ENCODE measurements at places on chromosomes 7 and 10.

GRCh38 chr10:129277084-129277483 is 190.0 kb upstream of the MGMT start:
- peak; percentile 20 for ATAC-seq

GRCh38 chr10:88707429-88708155 is 1.5 kb downstream of the LIPK start:
- ATAC-seq: peak; percentile 67

DNA sequence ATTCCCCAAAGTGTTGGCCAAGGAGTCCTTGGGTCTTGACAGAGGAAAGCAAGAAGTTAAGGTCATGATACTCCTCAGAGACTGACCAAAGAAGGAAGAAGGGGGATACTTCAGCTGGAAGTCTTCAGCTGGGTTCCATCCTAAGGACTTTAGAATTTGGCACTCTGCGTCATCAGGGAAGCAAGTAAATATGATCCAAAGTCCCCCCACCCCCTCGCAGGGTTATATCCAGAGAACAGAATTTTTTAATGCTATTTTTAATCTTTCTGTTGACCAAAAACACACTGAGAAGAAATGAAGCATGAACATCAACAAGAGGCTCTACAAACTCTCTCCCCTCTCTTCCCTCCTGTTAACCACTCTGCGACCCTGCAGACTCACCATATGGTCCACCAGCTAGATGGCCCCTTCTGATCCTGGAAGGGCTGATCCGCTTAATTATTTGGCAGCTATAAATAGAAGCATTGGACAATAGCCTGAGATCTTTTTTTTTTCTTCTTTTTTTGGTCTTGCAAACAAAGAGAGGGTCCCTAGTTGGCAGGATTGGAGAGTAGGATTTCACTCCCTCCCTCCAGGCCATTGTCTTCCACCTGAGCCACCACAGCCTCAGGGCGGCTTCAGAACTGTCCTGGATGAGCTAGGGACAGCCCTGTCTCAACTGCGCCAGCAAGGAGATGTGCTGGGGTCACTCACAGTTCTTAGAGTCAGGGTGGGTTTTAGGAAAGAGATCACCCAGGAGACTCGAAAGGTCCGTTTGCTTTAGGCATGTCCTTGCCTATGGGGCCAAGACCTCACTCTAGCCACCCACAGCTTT is 196.0 kb downstream of the KCNMA1 start:
- ATAC-seq: no peak

GRCh38 chr7:6623589-6624245 is 8.3 kb downstream of the ZNF853 start:
- peak; percentile 80 for ATAC-seq

DNA sequence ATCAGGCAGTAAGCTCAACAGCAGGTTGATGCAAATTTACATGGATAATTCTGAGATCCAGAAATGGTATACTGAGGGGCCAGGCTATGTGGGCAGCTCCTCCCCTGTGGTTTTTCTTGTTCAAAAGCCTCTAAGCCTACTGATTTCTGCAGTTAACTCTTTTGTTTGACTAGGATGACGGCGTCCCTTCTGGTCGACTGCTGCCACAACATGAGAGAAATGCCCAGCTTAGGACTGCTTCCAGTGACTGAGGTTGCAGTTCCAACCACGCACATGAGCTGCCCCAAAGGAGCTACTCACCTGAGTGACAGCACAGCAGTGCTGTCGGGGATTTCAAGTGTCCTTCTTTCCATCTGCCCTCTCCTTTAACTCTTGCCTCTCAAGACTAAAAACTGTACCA is 973.0 kb upstream of the GHITM start:
- no peak for ATAC-seq

DNA sequence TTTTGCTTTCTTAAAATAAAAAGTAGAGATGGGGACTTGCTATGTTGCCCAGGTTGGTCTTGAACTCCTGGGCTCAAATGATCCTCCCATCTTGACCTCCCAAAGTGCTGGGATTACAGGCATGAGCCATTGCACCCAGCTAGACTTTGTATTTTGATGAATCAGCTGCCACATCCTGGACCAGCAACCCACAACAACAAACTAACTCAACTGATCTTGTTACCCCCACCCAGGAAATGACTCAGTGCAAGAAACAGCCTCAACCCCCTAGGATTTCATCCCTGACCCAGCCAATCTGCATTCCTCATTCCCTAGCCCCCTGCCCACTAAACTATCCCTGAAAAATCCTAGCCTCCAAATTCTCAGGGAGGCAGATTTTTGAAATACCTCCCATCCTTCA is 123.8 kb downstream of the IPMK start:
- no peak for ATAC-seq

- ATAC-seq: no peak
Observed at GRCh38 chr10:21317902-21318301, 207.6 kb downstream of the SKIDA1 start.

DNA sequence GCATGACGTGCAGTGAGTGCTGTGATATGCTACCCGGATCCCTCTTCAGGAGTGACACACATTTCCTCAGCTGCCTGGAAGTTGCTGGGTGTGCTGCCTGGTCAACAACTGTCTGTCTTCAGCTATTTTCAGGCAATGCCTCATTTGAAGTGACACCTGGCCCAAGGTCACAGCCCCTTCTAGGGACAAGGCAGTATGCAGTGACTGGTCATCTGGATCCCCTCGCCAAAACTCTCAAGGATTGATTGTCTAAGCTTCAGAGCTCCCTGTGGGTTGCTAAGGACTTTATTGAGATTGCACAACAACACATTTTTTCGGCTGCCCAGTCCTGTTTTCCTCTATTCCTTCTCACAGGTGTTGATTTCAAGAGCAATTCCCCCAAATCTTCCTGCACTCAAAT is 108.8 kb downstream of the GNAI1 start:
- no peak for ATAC-seq

- no peak for ATAC-seq
Observed at GRCh38 chr10:122121059-122121458, 132.1 kb downstream of the TACC2 start.

DNA sequence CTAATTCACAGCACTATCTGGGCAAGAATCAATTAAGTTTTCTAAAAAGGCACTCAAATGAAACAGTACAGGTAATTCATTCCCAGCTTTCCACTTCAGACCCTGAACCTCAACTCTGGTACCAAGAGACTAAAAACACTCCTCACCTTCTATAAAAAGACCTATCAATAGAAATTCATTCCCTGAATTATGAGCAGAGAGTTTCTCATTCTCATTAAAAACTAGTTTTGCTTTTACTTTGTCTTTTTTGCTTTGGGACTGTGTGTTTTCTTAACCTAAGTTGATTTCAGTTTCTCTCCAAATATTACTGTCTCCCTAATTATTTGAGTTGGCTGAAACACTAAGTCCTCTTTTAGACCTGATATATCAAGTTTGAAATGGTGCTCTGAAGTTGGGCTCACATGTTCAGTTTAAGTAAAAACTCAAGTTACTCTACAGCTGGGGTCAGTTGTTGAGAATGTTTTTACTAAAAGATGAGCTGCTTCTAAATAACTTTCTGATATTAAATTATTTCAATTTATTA is 189.5 kb downstream of the JAZF1 start:
- ATAC-seq: no peak

GRCh38 chr7:87129848-87130247 is 22.4 kb upstream of the DMTF1 start:
- peak; percentile 77 for ATAC-seq

GRCh38 chr10:69816521-69816920 is 14.8 kb downstream of the COL13A1 start:
- ATAC-seq: no peak

GRCh38 chr10:32692174-32692573 is 246.2 kb downstream of the CCDC7 start:
- no peak for ATAC-seq

DNA sequence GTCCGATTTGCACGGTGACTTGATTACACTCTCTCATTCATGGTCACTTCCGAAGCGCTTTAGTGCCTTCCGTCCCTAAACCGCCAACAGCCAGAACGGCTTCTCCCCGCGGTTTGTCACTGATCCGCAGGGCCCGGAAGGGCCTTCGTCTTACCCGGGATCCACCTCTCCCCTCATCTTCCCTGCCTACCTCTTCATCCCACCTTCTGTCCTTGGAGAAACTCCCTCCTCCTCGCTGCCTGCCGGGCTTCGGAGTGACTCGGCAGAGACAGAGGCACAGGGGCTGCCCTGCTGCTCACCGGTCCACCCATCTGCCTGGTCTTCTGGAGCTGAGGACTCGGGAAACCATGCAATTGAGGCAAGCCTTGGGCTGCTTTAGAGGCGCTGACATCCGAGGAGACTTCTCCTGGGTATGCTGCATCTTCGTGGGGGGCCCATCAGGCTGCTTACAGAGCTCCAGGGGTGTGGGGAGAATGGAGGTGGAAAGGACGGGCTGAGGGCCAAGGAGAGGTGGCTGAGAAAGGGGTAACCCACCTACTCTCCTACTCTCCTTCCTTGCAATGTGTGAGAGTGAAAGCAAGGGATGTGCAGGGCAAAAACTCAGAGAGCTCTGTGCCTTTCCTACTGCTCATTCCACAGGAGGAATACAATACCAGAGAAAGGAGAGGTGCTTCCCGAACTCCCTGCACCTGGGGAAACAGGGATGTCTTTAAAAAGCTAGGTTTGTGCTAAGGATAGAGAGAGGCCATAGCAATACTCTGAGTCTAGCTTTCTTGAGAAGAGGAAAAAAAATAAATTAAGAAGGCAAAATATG is 1.0 kb upstream of the HOXA11 start:
- ATAC-seq: no peak

- ATAC-seq: no peak
Observed at GRCh38 chr7:69670701-69671100, 72.4 kb downstream of the AUTS2 start.

GRCh38 chr10:44393051-44393630 is 8.2 kb upstream of the CXCL12 start:
- ATAC-seq: no peak

GRCh38 chr10:130194194-130194990 is 58.2 kb downstream of the GLRX3 start:
- no peak for ATAC-seq

DNA sequence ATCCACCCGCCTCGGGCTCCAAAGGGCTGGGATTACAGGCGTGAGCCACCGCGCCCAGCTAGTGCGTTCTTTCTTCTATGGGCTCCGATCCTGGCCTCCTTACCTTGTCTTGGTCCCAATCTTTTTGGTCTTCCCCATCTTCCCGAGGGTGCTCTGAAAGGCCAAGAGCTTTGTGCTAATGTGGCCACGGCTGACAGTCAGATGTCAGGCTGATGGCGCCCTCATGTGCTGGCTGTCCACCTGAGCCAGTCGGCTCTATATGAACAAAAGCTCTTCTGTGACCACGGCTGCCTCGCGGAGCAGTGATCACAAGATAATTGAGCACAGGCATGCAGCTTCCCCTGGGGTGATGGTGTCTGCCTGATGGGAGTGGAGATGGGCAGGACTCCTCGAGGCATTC is 11.0 kb upstream of the AHCYL2 start:
- ATAC-seq: peak; percentile 43

DNA sequence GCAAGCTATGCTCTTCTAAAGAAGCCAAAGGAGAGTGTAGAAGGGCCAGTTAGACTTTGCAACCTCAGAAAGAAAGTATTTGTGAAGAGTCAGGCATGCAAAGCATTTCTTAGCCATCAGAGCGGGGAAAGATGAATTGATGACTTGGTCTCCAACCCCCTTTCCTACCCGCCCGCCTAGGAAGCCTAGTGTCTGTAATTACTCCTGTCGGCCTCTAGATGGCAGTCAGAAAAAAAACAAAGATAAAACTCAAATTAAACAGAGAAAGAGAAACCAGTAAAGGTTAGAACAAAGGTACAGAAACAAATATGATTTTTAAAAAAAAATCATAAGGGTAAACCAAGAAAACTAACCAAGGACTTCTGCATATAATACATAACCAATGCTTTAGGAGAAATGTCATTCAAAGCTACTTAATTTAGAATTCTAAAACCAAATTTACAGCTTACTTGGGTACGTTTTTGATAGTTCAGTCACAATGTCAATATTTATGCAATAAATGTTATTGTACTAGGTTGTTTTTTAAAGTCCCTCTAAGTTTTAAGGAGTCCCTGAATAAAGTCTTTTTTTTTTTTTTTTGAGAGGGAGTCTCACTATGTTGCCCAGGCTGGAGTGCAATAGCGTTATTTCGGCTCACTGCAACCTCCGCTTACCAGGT is 97.6 kb downstream of the LYZL1 start:
- no peak for ATAC-seq

DNA sequence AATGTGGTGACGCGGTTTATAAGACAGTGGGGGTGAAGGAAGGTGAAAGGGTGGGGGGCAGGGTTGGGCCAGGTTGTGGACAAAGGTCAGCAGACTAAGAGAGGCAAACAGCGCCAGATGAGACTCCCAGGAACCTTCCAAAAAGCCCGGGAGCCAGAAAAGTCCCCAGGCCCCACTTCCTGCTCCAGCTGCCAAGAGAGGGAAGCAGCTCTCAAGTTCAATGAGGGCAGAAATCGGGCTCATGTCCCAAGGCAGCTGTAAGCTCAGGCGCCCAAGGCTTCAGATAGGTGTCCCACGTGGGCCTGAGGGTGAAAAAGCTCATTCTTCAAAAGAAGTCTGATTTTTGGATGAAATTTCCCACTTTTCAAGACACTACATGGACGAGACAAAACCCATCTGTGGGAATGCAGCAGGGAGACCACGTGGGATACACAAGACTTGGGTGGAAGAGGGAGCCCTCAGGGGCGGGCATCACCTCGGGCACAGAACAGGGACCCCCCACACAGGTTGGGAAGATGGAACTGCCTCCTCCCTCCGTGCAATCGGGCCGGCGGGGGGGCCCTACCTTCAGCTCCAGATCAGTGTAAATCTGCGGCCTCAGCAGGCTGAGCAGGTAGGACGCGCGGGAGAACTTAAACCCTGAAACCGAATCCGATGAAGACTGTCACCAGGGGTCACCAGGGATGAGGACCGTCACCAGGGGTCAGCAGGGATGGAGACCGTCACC is 7.8 kb downstream of the PYROXD2 start:
- no peak for ATAC-seq

DNA sequence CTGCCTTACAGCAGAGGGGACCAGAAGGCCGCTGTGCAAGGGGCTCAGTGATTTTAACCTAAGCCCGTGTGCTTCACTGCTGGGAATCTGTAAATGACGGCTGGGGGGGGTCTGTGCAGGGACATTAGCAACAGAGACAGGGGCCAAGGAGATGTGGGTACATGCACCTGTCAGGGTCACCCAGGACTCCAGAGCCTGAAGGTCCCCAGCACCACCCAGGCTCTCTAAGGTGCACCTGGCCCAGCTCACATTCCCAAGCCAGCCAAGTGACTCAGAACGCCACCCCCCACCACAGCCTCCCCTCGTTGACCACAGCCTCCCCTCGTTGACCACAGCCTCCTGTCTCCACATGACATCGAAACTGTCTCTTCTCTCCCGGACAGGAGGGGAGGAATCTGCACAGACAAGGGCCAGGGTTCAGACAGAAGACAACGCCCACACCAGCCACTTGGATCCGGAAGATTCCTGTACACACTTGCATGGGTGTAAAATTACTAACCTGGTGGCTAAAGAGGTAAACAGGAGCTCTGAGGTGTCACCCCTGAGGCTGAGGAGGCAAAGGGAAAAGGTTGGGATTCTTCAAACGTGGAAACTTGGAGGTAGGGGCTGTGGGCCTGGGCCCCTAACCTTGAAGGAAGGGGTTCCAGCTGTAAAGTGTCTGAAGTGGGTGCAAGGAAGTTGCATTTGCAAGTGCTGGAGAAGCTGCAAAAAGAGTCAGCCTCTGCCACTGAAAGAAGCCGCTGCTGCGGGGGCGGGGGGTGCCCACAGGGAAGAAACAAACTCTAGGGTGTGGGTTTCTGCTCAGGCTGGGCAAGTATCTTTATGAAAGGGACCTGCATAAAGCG is 27.0 kb downstream of the CALML3 start:
- peak; percentile 72 for ATAC-seq
